Stimulated activated CD4-positive, alpha-beta T cell treated with anti-CD3 and anti-CD28 coated beads, Interleukin-1b, Interleukin-23, amount 100 ng/mL, for 1 hour (primary cell): ENCODE measurements at places on chromosomes 6 and 20.

DNA sequence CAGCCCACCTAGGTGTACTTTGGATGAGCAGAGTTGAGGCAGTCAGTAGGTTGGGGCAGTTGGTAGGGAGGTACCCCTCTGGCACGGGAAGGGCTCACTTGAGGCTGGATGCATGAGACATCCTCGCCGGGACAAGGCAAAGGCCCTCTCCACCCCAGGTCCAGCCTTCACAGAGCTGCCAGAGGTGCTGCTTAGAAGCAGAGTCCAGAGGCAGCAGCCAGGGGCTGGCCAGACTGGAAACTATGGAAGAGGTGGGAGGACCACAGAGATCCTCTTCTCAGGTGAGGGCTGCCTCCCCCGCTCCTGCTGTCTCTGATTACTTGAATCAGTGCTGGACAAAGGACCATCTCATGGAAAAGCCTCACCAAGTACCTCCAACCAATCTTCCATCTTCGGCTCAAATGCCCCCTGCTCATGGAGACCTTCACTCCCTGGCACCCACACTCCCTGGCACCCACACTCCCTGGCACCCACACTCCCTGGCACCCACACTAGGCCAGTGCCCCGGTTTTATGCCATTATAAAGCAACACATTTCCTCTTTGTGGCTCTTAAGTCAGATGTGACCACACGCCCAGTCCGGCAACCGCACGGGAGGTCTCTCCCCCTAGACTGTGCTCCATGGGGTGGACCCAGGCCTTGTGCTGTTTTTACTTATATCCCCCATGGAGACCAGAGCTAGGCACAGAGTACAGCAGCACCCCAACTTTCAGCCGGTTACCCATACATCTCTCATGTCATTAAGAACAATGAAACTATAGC lies 100.1 kb downstream of the YTHDF1 start:
- DNase-seq: no peak

- no peak for DNase-seq
Measured at GRCh38 chr6:156421933-156422332, 355.2 kb upstream of the ARID1B start.

DNA sequence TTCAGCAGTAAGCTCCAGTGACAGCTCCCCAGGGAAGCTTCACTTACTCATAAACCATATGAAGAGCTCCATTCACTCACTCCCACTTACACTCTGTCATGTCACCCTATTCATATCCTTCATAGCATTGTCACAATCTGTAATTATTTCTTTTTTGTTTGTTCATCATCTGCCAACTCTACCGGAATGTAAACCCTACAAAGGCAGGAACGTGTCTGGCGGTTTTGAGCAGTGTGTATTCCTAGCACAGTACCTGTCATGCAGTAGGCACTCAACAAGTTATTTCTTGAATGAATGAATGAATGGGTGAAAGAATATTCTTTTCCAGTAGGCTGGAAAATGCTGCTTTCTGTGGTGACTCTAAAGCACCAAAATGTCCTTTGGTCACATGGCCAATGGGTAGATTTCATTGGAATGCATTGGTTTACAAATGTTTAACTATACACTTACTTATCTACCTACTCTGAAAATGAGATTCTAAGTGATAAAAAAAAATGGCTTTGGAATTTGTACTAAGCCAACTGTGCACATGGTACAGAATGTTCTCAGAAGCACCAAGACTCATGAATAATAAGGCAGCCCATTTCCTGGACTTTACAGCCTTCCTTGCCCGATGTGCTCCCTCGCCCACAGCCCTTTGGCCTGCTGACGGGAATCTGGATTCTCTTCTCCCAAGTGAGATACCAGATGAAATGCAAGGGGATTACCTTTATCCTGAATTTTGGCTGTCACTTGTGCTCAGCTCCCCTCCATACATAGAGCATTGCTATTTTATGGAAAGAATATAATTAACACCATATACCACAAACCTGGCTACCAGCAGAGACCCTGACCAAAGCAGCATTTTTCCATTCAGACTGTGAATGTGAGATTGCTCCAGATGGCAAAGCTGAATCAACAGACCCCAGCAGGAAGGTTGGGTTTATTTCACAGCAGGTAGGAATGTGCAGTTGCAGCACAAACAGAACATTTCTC lies 273.3 kb downstream of the ALDH8A1 start:
- no peak for DNase-seq

GRCh38 chr20:46367967-46368901 lies 38.2 kb downstream of the ELMO2 start:
- DNase-seq: no peak

DNA sequence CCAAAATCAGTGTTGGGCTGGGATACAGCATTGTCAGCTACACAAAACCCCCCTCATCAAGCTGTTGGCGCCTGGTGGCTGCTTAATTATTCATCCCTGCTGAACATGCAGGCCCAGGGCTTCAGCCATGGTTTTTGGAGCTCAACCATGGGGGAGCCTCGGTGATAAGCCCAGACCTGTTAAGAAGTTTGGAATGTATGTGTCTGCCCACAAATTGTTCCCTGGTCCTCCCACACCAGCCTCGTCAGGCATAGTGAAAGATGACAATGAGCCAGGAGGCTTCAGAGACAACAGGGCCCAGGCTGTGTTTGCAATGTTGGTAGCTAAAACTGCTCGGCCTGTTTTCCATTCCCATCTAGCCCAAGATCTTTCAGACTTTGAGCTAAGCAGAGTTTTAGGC lies 34.8 kb upstream of the SIRPA start:
- no peak for DNase-seq

DNA sequence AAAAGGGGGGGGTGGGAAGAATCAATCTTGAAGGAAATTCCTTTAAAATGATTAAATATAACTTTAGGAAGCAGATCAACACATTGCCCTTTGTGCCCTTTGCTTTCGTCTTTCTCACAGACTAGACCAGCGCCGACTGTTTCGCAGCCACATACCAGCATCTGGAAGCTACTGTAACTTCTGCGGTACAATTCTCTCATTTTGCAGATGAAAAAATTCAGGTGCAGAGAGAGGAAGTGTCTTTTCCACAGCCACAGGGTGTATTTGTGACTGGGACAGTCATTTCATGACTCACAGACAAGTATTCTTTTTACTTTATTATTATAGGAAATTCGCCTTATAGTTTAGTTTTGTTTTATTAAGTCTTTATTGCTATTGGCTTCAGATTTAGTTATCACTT lies 84.2 kb downstream of the UST start:
- DNase-seq: no peak

DNA sequence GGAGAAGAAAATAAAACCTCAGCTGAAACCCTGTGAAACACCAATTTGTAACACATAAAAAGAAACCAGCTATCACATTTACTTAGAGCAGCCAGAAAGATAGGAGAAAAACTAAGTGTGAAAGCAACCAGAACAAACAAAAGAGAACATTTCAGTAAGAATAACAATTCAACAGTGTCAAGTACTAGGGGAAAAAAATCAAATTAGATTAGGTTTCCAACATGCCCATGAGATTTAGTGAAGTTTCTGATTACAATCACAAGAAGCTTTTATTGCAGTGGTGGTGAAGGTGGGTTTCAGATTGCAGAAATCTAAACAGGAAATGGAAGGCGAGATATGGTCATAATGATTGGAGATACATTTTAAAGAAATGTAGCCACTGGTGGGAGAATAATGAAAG lies 22.1 kb upstream of the TRDN start:
- DNase-seq: no peak

- no peak for DNase-seq
Measured at GRCh38 chr6:73879501-73880293, 183.7 kb downstream of the CD109 start.

DNA sequence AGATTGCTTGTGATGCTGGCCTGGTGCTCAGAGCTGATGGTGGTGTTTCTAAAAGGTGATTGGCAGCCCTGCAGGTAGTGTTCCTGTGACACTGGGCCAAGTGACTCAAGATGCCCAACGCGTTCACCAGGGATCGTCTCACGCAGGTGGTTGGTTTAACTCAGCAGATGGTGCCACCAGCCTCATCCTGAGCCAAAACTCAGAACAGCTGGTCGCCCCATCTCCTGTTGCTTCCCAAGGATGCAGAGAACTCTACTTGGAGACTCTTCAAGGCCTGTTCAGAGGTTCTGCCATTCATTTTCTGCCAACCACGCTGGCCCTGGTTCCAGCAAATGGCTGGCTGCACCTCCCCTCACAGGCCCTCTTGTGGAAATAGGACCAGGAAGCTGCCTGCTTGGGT lies 394.4 kb downstream of the CDH26 start:
- DNase-seq: no peak

GRCh38 chr6:166156942-166157341 lies 10.7 kb downstream of the TBXT start:
- no peak for DNase-seq

- DNase-seq: no peak
Measured at GRCh38 chr6:96460052-96460700, 61.4 kb upstream of the UFL1 start.

- DNase-seq: no peak
Measured at GRCh38 chr6:107321793-107322192, 137.6 kb downstream of the PDSS2 start.

GRCh38 chr20:32355417-32355841 lies 2.7 kb upstream of the ASXL1 start:
- DNase-seq: no peak

GRCh38 chr6:11876934-11877433 lies 98.4 kb upstream of the ADTRP start:
- no peak for DNase-seq

GRCh38 chr20:13659288-13659687 lies 20.6 kb upstream of the TASP1 start:
- no peak for DNase-seq

DNA sequence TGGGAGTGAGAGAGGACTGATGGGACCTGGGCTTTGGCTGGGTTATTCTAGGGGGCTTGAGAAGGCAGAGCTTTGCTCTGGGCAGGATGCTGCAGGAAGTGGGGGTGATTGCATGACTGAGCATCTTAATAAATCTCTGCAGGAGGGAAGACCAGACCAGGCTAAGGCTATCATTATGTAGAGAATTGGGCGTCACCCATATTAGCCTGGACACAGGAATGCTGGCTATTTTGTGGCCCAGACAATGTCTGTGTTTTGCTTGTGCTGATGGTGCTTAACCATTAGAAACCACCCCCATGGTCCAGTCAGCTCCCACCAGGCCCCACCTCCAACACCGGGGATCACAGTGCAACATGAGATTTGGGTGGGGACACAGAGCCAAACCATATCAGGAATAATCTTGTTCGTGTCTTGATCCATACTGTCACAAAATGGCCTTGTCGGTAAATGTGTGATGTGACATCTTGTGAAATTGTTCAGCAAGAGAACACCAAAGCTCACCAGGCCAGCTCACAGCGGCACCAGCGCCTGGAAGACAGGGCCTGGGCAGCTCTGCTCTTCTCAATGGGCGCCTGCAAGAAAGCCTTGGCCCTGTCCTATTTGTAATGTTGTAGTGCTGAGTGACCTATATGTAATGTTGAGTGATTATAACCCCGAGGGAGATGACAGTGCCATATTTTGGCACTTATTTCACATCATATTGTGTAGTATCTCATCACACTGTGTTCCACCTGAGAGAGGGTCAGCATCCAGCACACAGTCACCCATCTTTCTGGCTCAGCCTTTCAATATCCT lies 211.8 kb downstream of the QKI start:
- no peak for DNase-seq

GRCh38 chr6:35436071-35436857 lies 15.9 kb upstream of the FANCE start:
- no peak for DNase-seq

DNA sequence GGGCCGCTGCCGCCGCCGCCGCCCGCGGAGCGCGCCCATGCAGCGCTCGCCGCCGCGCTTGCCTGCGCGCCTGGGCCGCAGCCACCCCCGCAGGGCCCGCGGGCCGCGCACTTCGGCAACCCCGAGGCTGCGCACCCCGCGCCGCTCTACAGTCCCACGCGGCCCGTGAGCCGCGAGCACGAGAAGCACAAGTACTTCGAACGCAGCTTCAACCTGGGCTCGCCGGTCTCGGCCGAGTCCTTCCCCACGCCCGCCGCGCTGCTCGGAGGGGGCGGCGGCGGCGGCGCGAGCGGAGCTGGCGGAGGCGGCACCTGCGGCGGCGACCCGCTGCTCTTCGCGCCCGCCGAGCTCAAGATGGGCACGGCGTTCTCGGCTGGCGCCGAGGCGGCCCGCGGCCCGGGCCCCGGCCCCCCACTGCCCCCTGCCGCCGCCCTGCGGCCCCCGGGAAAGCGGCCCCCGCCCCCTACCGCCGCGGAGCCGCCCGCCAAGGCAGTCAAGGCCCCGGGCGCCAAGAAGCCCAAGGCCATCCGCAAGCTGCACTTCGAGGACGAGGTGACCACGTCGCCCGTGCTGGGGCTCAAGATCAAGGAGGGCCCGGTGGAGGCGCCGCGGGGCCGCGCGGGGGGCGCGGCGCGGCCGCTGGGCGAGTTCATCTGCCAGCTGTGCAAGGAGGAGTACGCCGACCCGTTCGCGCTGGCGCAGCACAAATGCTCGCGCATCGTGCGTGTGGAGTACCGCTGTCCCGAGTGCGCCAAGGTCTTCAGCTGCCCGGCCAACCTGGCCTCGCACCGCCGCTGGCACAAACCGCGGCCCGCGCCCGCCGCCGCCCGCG lies 730 bp downstream of the INSM1 start:
- no peak for DNase-seq

- no peak for DNase-seq
Measured at GRCh38 chr6:168332020-168332419, 12.4 kb upstream of the DACT2 start.

GRCh38 chr6:22322103-22323030 lies 25.5 kb upstream of the PRL start:
- no peak for DNase-seq

GRCh38 chr20:62049342-62050165 lies 16.1 kb downstream of the TAF4 start:
- DNase-seq: no peak

DNA sequence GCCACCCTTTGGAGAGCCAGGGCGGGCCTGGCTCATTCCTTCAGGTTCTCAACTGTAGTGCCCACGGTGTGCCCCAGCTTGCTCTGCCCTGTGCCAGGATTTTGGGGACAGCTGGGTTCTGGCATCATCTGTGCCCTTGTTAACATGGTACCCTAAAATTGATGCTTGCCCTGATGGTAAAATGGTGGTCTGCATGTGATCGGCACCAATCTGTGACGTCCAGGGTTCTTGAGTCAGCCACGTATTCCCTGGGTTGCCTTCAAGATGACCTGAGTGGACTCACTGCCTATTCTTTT lies 31.2 kb upstream of the APCDD1L start:
- no peak for DNase-seq

DNA sequence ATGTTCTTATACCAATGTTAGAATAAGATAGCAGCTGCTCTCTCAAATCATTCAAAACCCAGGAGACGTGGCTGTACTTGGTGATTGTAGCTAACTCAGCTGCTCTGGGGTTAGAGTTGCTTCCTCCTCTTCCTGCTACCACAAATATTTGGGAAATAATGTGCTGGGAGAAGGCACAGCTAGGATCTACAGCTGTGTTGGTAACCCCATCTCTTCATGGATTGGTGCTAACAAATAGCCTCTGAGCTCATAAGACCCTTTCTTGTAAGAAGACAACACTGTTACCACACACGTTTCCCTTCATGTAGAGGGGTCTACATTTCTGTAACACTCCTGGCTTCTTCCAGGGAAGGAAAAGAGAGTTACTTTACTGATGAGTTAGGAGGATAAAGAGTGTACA lies 911.0 kb upstream of the CITED2 start:
- DNase-seq: no peak
